Cerebellar nuclear complex (tissue), 1 donor: ENCODE measurements at places on chromosomes 2 and 18.

- no peak for DNase-seq
Observed at GRCh38 chr2:17079262-17079661, 413.6 kb upstream of the CYRIA start.

DNA sequence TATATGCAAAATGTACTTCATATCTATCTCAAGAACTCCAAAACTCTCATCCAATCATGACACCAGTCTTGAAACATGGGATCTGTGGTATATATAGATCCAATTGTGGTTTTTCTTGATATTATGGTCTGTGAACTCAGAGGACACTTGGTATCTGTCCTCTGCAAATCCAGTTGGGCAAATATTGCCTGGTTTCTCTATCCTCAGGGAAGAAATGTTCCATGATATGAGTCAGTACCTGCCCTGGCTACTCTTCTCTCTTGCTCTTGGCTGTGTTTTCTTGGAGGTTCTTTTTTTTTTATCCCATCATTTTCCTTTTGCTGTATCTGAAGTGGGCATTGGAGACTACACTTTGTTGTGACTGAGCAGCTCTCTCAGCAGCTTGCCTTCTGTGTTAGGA is 10.9 kb downstream of the NBEAL1 start:
- no peak for DNase-seq

- DNase-seq = no peak
Observed at GRCh38 chr2:30465171-30465545, 18.1 kb downstream of the LCLAT1 start.

DNA sequence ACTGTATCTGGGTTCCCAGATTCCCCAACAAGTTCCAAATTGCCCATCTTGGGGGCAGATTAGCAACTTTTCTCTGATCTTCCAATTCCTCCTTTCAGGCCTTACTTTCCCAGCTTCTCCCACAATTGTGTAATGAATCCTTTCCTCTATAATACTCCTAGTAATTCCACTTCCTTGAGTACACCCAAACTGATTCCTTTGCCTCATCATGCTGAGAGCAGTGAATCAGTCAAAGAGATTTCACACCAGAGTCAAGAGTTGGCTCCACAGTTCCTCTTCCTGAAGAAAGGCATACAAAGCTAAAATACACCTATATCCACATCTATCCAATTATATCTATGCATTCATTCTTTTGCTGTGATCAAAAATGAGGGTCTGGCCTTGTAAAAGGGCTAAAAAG is 28.6 kb upstream of the DAPL1 start:
- no peak for DNase-seq

DNA sequence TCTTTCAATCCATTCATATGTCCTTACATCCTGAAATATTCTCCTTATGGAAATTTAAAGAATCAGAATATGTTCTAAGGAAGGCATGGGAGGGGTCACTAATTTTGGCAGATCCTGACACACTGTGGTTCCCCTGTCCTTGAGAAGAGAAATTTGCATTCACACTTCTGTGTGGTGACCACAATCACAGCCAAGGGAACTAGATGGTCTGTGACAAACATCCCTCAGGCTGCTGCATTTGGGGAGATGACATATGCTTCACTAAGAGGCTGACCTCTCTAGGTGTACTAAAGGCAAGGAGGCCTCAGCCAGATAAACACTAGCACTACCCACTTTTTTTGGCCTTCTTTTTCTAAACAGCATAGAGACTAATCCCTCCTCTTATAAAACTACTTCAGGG is 129.6 kb downstream of the MREG start:
- no peak for DNase-seq

- DNase-seq = no peak
Observed at GRCh38 chr2:30938196-30938595, 130.9 kb upstream of the CAPN13 start.

- no peak for DNase-seq
Observed at GRCh38 chr2:172972005-172972619, 103.5 kb upstream of the MAP3K20 start.

DNA sequence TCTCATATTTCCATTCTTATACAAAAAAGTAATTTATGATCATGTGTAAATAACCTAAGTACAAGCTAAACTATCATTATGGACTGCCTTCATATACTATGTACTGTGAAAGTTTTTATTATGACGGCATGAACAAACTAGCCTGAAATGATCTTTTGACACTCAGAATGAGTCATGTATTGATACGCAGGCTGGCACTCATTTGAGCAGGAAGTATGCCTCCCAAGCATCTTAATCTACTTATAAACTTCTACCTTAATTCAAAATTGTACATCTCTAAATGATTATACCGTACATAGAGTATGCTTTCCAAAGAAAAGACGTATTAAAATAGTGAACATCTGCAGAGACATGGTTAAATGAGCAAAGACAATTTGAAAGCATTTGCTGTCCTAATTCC is 207.1 kb upstream of the SPOPL start:
- no peak for DNase-seq

GRCh38 chr2:234881413-234882241 is 70.2 kb upstream of the SH3BP4 start:
- DNase-seq = no peak

- no peak for DNase-seq
Observed at GRCh38 chr18:9516437-9517064, 41.2 kb downstream of the RALBP1 start.

DNA sequence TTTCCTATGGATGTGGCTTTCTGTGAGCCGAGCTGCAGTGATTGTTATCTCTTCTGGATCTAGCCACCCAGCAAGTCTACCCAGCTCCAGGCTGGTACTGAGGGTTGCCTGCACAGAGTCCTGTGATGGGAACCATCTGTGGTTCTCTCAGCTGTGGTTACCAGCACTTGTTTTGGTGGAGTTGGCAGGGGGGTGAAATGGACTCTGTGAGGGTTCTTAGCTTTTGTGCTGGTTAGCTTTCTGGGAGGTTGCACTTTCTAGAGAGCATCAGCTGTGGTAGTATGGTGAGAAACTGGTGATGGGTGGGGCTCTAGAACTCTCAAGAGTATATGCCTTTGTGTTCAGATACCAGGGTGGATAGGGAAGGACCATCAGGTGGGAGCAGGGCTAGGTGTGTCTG is 45.4 kb upstream of the MYL1 start:
- DNase-seq = no peak

- no peak for DNase-seq
Observed at GRCh38 chr2:182220335-182220734, 206.5 kb downstream of the PDE1A start.

- no peak for DNase-seq
Observed at GRCh38 chr2:113768770-113769169, 12.3 kb upstream of the SLC35F5 start.

- no peak for DNase-seq
Observed at GRCh38 chr2:121287146-121287798, 2.3 kb upstream of the TFCP2L1 start.

DNA sequence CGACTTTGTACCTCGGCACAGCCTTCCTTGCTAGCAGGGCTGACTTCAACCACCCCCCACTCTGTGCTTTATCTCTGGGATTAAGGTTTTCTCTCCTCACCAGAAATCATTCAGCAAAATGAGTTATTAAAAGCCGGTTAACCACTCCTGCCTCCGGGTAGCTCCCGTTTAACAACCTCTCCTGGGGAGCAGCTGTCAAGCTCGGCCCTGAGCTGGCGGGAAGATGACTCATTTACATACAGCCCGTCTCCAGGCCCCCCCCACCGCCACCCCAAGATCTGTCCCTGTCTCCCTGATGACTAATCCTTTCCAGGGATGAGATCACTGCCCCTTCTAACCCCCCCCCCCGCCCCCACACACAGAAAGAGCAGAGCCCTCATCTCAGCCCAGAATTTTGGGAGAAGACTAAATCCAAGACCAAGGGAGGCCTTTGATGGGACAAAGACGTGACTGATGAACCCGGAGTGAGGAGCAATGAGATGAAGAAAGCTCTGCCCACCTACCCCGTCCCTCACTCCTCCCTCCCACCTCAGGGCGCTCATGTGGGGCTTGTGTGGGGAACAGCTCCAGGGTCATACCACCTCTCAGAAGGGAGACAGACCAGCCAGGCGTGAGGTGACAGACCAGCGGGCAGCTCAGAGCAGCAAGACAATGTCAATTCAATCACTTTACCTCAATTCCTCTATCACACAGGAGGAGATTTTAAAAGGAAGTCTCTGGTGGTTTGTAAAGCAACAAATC is 131.4 kb downstream of the MSH2 start:
- DNase-seq = no peak

- DNase-seq = peak; percentile 76
Observed at GRCh38 chr18:50819728-50820378, at the start of gene MRO. MRO (minus strand) TSS chr18:50820016; CDS start chr18:50809400, 10,616 bp downstream.

- DNase-seq = no peak
Observed at GRCh38 chr2:216084547-216084946, 2.8 kb downstream of the TMEM169 start.

DNA sequence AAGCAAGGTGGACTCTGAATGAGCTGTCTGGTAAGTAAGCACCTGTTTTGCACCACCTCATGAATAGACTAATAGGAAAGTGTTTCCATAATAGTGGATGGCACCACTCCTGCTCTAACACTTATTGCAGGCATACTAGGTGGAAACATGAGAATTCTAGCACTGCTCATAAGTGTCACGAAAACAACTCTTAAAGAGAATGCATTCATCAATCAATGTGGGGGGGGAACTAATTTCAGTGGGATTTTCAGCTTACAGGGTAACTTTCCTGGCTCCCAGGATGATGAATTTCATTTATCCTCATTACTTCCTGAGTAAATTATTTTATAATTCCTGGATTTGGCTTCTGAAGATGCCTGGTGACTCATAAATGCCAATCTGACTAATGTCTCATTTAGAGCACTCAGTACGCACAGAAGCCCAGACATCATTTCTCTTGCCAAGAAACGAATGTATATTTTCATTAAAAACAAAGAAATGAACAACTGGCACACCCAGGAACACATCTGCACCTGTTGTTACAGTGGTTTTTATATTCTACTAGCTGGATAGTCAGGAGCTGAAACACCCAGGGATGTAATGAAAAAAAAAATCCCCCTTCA is 129.6 kb downstream of the PID1 start:
- DNase-seq = no peak

DNA sequence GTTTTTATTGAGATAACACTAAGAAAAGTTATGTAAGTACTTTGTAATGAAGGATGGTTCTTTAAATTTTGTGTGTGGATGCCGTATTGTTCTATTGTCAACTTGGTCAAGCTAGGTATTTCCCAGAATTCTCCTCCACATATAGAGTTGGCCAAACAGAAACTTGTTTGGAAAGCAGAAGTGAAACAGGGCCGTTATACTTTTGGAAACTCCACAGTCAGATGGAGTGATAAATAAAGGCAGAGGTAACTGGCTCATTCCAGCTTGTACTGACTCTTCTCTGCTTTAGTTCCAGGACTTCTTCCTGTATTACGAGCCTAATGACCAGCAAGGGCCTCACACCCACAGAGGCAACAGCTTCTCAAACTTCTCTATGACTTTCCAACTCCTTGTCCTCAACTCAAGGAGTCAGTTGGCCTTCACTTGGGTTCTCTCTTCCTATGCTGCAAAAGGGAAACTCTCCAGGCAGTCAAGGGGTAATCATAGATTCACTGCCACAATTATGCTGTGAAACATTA is 16.4 kb upstream of the STARD7 start:
- no peak for DNase-seq

GRCh38 chr2:174826051-174826450 is 61.8 kb upstream of the CHRNA1 start:
- DNase-seq = no peak

DNA sequence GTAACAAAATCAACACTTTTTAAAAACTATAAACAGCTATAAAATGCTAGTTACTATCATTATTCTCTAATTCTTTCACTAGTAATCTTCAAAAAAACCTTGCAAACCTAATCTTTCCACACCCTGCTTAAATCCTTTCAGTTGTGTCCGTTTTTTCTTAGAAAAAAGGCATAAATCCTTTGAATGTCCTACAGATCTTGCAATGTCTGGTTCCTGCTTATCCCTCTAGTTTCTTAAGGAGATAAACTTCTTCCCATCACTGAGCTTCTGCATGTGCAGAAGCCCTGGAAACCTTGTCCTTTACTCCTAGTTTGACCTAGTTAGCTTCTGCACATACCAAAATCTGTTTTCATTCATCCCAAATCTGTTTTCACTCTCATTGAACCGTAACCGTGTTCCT is 1.3 kb upstream of the PNO1 start:
- no peak for DNase-seq

DNA sequence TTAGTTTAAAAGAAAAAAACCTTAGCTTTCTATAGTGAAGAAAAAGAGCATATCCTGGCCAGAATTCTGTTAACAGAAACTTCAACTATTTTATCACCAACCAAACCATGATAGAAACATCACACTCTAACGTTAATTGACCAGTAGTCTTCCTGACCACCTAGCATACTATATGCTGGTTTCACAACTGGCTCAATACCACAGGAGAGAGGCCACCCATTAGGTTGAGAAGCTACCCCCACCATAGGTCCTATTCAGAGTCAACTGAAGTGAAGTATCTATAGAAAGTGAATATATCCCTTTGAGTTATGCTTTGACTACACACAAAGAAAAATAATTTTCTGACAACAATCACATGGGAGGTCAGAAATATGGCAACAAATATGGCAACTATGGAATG is 85.2 kb upstream of the STK17B start:
- no peak for DNase-seq

- no peak for DNase-seq
Observed at GRCh38 chr2:240642806-240643092, 17.5 kb downstream of the GPR35 start.

DNA sequence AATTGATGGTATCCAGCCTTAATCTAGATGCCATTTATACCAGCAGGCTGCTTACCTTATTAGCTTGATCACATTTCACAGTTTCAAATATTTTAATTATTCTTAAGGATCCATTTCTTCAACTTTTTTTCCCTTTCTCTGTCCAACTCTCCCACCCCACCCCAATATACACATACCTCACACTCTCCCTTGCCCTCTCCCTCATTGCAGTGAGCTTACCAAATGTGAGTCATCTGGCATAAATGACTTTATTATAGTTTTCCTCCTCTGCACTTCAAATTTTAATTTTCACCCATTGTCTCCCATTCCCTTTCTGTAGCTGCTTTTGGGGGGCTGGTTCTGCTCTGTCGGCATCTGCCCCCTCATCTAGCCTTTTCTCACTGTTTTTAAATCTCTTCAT is 12.9 kb downstream of the HTR2B start:
- DNase-seq = no peak

- DNase-seq = no peak
Observed at GRCh38 chr2:167135706-167136105, 247.4 kb downstream of the XIRP2 start.

DNA sequence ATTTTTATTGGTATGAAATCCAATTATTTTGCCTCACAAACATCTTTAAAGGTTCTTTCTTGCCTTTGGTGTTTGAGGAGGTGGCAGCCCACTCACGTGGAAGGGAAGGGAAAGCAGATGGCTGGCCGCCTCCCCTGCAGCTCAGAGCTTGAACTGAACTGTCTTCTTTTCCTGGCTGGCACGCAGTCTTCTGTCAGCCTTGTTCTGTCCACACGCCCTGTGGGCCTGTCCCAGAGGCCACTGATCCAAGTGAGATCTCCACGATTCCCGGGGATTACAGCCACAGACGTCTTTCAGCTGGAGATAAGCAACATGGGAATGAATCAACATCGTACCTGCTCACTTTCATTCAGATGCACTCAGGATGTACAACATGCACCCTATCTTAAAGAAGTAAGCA is 73.3 kb downstream of the TMEM18 start:
- peak; percentile 22 for DNase-seq
